ENCODE measurements at places on chromosomes 12 and 14.

GRCh38 chr12:64918344-64918743, 93.9 kb downstream of the TBC1D30 start:
- DNase-seq, result no peak

DNA sequence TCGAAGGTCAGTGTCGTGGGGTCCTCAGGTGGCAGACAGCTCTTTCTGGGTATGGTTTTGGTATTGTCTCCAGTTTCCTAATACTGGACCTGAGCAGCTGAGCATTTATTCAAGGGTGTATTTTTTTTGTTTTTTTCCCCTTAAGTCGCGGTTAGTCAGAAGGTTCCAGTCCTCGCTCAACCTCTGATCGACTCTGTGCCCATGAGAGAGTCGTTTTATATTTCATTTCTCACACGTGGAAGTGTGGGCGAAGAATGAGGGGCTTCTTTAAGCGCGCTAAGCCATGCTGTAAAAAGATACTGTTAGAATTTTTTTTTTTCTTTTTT, 499 bp downstream of the MIPOL1 start:
- DNase-seq, result no peak

DNA sequence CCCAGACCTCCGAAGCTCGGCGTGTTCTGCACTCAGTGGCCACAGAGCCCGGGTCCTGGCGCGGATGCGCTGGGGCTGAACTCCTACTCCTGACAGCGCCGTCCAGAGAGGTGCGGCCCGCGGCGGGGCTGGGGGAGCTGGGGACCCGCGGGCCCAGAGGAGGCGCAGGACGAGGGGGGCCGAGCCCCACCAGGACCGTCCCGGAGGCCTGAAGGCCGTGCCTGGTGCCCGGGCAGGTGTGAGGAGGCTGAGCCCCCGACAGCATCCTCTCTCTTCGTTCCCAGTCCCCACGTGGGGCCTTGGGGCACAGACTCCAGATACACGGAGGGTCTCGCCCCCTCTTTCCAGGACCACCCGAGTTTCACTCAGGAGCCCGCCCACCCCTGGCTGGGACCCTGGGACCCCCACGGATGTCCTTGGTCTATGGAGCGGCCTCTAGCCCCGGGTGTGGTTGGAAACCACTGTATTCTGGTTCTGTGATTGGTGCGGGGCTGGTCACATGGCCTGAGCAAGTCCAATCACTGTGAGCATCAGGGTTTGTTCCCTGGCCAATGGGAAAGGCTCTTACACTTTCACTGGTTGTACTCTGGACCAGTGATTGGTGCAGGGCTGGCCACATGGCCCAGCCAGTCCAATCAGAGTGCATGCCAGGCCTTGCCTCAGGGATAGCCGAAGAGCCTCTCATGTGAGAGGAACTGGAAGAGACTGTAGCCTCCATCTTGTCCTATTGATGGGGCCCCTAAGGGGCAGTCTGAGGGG, 217.6 kb upstream of the SFSWAP start:
- DNase-seq, result no peak

- DNase-seq, result no peak
These were observed 31.7 kb upstream of the BTBD6 start for GRCh38 chr14:105216490-105217247.

GRCh38 chr14:73500360-73500759, 9.6 kb downstream of the RIOX1 start:
- DNase-seq, result no peak

GRCh38 chr12:111405859-111406473, at the start of gene SH2B3:
TSS of gene SH2B3 (plus strand) at chr12:111405923. CDS start at chr12:111418146, 12,223 bp downstream.
- peak; percentile 85 for DNase-seq

GRCh38 chr14:60266021-60266937, 17.3 kb downstream of the PPM1A start:
- DNase-seq, result peak; percentile 3

GRCh38 chr12:20368114-20368650, at the start of gene PDE3A:
TSS of gene PDE3A (plus strand) at chr12:20368537. CDS start at chr12:20369285, 748 bp downstream.
- no peak for DNase-seq

DNA sequence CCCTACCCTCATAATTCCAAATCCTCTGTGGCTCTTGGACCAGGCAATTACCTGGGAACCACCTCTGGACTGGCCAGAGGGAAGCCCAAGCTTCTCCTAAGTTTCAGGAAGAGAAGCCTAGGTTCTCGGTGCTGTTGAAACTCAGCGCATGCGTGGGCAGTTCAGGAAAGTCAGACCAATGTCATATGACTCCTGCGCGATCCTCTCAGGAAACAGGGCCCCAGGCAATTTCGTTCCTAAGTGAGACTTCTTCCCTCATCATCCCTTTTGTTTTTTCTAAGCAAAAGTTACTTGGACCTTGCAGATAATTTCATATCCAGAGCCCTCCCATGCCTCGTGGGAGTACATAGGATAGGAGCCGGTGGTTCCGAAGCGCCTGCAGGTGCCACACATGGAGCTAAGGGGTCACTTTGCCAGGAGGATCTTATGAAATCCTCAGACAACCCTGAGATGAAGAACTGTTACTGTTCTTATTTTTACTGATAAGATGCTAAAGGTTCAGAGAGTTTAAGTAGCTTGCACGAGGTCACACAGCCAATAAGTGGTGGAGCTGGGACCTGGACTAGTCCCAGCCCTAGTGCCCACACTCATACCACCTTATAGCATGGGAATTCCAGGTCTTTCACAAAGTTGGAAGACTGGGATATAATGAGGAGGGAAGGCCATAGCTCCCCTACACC, 168.2 kb downstream of the ZFP36L1 start:
- no peak for DNase-seq

DNA sequence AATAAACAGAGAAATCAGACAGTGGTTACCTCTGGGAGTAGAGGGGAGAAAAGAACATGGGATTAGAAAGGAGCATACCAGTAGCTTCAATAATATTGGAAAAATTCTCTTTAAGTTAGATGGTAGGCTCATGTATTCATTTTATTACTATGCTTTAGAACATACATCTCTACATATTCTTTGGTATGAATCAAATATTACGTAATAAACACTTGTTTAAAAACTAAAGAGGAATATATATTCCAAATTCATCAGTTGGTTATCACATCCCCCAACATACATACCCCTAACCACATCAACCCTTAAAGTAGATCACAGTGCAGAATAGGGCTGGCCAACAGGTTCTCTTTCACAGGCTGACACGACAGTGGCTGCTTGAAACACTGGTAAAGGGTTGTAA, 5.6 kb downstream of the RPAP3 start:
- no peak for DNase-seq

DNA sequence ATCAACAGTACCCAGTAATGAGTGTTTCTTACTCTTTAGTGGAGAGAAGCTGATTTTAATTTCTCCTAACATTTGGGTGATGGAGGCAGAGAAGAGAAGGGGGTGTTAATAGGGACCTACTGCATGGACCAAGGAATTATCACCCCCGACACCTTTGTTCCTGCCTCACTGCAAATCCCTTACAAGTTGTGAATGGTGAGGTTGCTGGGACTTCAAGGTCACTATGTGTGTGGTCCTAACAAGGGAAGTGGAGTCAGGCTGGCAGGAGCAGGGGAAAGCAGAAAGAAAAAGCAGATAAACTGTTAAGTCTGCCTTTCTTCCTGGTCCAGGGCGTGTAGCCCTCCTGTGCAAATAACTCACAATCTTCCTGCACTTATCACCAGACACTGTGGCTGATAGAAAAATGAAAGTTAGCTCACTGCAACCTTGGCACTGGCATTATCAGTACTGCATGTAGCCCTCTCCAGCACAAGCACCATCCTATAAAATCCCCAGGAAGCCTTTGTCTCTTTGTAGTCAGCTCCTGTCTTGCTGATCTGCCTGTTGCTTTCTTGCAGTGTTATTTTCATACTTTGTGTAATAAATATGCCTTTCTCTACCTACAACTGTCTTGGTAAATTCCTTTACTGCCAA, 112.3 kb upstream of the DNM1L start:
- no peak for DNase-seq

GRCh38 chr12:95200128-95200894, 17.0 kb downstream of the FGD6 start:
- no peak for DNase-seq

- DNase-seq, result no peak
These were observed 17.7 kb downstream of the ETV6 start for GRCh38 chr12:11667171-11667570.

DNA sequence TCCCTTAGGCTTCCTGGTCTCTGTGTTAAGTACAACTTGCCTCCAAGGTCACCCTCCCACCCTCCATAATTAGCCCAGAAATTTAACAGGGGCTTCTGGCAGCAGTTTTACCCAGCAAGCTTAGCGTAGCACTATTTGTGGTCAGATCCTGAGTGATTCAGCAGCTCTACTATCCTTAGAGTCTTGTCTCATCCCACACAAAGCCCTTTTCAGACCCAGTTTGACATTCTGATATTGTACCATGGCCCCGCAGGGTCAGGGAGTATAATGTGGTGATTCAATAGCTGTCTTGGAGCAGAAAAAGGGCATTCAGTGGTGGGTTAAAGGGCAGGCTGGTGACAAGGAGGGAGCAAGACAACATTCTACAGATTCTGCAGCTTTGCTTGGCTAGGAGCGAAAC, 153.8 kb upstream of the DDHD1 start:
- no peak for DNase-seq

- no peak for DNase-seq
These were observed 115.1 kb upstream of the PCED1B start for GRCh38 chr12:46963977-46964971.

GRCh38 chr14:56092763-56093162, 25.4 kb upstream of the PELI2 start:
- no peak for DNase-seq

DNA sequence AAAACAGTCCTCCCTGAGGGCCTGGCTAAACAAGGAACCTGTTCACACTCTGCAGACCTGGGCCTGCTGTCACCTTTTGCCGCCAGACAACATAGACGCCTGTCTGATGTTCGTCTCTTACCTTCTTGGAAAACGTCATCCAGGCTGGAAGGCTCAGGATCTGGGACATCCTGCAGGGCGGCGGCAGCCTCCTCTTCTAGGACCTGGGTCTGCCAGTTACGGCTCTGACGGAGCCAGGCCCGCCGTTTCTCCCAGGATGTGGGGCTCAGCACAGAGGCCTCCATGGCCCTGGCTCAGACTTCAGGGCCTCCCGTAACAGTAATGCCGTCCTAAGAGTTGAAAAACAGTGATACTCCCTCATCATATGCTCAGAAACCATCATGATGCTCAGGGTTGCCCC, 10.3 kb downstream of the TESPA1 start:
- no peak for DNase-seq

GRCh38 chr12:224330-224729, 10.4 kb upstream of the SLC6A12 start:
- no peak for DNase-seq

GRCh38 chr14:82385048-82385447, 851.4 kb upstream of the SEL1L start:
- no peak for DNase-seq

- DNase-seq, result peak; percentile 47
These were observed 301.1 kb downstream of the DUSP6 start for GRCh38 chr12:89051065-89051677.

DNA sequence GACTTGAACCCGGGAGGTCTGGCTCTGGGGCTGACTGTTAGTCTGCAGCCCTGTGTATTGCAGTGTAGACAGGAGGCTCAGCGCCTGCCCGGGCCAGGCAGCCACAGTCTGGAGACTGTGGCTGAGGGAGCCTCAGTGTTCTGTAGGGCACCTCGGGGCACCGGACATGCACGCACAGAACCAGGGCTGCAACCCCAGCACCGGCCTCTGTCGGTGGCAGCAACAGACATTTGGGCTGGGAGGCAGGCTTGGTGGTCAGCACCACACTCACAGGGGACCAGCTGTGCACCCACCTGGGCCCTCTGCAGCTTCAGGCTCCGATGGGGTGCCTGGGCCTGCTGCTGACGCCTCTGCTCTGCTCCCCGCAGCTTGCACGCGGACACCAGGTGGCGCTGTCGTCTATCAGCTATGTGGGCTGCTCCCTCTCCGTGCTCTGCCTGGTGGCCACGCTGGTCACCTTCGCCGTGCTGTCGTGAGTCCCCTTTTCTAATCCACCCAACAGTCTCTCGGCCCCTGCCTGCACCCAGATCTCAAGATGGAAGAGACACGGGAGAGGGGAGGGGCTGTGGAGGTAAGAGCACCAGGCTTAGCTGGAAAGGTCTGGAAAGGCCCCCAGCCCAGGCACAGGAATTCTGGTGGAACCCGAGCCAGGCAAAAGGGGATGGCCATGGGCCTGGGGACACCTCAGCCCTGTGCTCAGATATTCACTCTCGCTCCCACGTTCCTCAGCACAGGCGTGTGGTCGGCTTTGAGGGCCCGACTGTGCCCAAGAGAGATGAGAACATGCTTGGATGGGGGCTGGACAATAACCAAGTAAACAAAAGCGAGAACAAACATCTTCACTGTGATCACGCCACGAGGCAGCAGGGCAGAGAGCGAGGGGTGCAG, 151.0 kb downstream of the ADGRD1 start:
- peak; percentile 57 for DNase-seq

DNA sequence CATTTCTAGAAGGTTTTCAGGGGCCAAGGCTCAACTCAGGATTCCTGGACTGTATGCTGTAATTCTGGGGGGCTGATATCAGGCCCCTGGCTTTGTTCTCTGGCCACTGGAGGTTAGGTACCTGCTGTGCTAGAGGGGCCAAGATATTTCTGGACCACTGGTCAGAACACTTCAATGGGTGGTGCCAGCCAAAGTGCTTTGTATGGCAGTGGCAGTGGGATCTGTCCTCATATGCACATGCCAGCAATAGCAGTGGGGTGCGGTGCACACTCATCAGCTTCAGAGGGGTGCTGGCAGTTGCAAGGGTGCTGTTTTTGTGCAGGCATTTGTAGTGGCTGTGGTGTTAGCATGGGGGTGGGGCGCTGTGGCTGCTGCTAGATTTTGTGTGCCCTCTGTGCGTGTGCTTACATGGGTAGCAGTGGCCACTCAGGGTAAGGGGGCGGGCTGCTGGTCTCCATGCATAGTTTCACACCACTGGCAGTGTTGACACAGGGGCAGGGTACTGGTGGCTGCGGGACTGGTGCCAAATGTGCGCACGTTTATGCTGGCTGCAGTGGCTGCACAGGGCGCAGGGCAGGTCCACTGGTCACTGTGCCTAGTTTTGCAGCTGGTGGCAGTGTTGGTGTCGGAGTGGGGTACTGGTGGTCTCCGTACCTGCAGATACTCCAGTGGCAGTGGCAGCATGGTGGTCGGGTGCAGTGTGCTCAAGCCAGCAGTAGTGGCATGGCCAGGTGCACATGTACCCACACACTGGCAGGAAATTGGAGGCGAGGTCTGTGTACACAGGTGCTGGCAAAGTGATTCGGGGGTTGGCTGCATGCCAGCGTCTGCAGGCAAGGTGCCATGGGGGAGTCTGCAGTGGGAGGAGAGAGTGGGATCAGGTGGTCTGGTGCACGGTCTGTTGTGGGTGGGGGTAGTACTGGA, 12.6 kb downstream of the NOPCHAP1 start:
- DNase-seq, result no peak

DNA sequence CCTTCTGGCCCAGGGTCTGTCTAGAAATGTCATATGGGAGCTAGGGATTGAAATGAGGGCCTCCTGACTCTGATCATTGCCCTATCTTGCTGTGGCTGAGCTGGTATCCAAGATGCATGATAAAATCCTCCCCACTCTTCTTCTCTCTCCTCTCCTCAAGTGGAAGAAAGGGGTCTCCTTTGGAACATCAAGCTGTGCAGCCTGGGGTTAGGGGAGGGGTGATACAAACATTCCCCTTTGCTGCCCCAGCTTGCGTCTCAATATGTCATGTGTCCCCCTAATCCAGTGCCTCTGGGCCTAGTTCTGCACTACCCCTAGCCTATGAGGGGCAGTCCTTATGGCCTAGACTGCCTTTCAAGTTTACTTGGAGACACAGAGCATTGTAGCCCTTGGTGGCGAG, 8.5 kb downstream of the RDH16 start:
- DNase-seq, result no peak

Data from central memory CD4-positive, alpha-beta T cell (primary cell).